Pancreas (tissue), 10 donors: ENCODE measurements at places on chromosomes 12 and 14.

DNA sequence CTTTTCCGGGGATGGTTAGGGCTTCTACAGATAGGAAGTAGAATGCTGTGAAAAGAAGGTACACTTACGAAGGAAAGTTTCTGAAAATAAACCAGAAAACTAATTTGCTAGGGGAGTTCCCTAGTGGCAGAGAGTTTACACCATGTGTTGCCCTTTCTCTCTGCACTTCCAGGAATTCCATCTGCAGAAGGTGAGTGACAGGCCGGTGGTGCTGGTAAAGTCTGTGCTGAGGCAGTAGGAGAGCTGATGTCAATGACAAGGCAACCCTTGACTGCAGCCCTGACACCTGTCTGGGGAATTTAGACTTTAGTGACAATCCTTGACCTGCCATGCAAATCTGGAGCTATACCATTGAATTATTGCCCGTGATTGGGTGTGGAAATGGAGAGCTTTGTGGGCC lies 687.8 kb downstream of the NRXN3 start:
- DNase-seq: no peak

GRCh38 chr14:67514203-67514607 lies 18.9 kb upstream of the PLEKHH1 start:
- DNase-seq: peak; percentile 36

DNA sequence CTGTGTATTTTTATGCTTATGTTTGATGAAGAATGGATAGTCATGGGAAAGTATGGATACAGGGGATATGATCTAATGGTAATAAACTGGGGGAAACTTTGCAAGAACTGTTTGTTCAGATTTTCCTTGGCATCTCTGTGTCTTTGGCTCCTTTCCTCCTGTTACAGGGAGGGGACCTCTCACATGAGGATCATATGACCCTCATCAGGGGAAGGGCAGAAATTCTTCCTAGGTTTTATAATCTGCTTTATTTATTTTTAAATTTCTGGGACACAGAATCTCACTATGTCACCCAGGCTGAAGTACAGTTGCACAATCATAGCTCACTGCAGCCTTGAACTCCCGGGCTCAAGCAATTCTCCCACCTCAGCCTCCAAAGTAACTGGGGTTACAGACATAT lies 526.5 kb downstream of the CCER1 start:
- no peak for DNase-seq

- DNase-seq: no peak
These were observed 448.6 kb downstream of the FUT8 start for GRCh38 chr14:65860956-65861611.

- no peak for DNase-seq
These were observed 33.4 kb downstream of the DIP2B start for GRCh38 chr12:50538182-50538581.

- no peak for DNase-seq
These were observed 1127.0 kb downstream of the BCL11B start for GRCh38 chr14:98144964-98145363.

DNA sequence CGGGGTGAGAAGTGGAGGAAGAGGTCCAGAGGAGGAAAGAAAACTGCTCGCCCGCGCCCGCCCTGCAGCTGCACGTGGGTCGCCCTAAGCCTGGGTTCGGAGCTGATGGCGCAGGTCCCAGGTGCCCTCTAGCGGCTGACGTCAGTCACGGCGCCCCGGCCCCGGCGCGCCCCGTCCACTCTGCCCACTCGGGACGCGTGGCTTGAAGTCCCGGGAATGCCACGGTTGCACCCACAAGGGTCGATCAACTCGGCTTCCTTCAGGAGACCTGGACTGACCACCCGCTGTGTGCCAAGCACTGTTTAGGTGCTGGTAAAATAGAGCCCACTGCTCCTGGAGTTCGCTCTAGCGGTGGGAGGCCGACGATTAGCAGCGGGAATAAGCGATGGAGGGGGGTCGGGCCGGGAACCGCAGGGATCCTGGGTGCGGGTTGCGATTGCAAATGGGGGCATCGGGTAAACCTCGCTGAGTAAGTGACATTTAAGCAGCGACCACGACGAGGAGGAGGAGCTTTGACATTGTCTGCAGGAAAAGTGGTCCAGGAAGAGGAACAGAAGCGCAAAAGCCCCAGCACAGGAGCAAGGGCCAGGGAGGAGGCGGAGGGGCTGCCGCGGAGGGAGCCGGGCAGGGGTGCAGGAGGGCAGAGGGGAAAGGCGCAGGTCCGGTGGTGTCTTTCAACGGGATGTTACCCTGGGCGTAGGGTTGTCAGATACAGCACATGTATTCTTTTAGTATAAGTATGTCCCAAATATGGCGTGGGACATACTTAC lies 5.1 kb upstream of the ZNF839 start:
- DNase-seq: peak; percentile 87

GRCh38 chr12:988646-989045 lies 2.4 kb upstream of the ERC1 start:
- DNase-seq: no peak

- no peak for DNase-seq
These were observed 32.6 kb downstream of the NUAK1 start for GRCh38 chr12:106106061-106106566.

DNA sequence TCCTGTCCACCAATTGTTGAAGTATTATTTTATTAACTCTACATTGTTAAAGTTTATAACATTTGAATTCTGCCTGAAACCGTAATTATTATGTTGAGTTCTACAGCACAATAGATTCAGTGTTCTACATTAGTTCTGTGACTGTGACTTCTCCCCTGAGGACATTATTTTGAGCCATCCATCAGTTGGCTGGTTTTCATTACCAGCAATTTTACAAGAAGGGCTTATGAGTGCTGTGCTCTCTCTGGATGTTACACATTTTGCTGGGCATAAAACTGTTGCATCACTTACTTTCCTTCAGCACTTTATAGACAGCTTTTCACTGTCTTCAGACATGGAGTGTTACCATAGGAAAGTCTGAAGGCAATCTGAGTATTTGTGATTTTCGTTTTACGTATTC lies 118.2 kb upstream of the KITLG start:
- no peak for DNase-seq

GRCh38 chr12:22576065-22576464 lies 31.7 kb upstream of the C2CD5 start:
- DNase-seq: no peak

GRCh38 chr14:24425704-24426103 lies 3.8 kb downstream of the CBLN3 start:
- no peak for DNase-seq

DNA sequence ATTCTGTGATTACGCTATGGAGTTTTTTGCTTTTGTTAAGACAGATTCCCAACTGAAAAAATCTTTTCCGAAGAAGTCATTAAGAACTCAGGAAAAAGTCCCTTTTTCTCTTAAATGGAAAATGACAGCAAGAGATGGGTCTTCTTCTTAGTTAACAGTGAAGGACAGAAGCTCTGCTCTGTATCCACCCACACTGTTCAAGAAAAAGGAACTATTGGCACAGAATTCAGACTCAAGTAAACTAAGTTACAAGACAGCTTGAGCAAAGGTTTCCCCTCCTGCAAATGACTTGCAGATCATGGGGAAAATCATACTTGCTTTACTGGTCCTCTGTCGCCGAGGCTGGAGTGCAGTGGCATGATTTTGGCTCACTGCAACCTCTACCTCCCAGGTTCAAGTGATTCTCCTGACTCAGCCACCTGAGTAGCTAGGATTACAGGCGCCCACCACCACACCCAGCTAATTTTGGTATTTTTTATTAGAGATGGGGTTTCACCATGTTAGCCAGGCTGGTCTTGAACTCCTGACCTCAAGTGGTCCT lies 137.1 kb upstream of the AEBP2 start:
- DNase-seq: no peak

GRCh38 chr12:24396224-24396623 lies 446.8 kb upstream of the SOX5 start:
- DNase-seq: no peak

GRCh38 chr12:82862069-82862841 lies 175.5 kb downstream of the TMTC2 start:
- no peak for DNase-seq

DNA sequence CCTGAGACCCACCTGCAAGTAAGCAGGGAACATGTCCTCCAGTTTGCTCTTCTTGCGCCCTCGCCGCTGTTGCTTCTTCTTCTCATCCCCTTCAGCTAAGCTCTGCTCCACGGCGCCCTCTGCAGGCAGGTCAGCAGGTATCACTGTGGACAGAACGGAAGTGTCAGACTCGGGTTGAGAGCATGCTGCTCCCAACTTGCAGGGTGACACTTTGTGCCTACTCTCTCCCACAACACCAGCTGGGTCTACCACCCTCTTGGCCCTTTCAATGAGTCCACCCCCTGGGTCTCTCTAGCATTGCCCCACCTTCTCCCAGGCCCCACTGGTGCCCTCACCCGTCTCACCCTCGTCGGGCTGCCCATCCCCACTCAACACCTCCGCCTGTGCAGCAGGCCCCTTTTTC lies 16.7 kb downstream of the KMT2D start:
- peak; percentile 87 for DNase-seq

GRCh38 chr14:99889268-99889667 lies 96.1 kb downstream of the EML1 start:
- DNase-seq: peak; percentile 33

- no peak for DNase-seq
These were observed 118.3 kb downstream of the VRK1 start for GRCh38 chr14:96915478-96915877.

DNA sequence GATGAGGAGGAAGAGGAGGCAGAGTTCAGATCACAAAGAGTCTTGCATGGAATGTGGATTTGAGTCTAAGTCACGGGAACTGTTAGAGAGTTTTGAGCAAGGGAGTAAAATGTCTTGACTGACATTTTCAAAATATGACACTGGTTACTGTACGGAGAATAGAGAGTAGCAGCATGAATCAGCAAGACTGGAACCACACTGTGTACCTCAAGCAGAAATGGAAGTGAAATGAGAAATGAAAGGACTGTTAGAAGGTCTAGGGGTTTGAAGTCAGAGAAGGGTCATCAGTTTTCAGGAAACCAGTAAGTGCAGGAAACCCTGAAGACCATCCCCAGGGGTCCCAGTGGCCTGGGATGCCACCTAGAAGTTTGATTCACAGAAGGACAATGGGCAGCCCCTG lies 236.3 kb downstream of the GALC start:
- no peak for DNase-seq

- DNase-seq: no peak
These were observed 154.2 kb downstream of the NRXN3 start for GRCh38 chr14:78324353-78324752.

- no peak for DNase-seq
These were observed 6.4 kb downstream of the ACTN1 start for GRCh38 chr14:68972507-68973218.

GRCh38 chr12:88985011-88985410 lies 367.3 kb downstream of the DUSP6 start:
- no peak for DNase-seq

DNA sequence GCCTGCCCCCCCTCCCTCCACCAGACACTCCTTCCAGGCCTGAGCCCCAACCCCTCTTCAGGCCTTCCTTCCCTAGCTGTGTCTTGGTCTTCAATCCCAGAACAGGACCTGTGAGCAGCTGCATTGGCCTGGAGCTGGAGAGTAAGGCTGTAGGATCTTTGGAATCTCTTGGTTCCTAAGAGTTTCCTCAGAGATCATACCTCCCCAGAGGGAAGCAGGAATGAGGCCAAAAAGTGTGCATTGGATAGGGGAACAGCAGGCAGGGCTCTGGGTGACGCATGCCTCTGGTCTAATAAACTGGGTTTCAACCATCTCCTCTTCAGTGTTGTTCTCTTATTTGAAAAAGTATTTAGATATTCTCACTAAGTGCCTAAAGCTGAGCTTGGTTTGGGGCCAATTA lies 1.8 kb upstream of the SMARCD1 start:
- no peak for DNase-seq

GRCh38 chr12:57299514-57300016 lies 48.6 kb upstream of the STAC3 start:
- no peak for DNase-seq

- no peak for DNase-seq
These were observed 36.0 kb downstream of the NTF3 start for GRCh38 chr12:5467931-5468330.
